ENCODE measurements at places on chromosomes 1 and 21.

DNA sequence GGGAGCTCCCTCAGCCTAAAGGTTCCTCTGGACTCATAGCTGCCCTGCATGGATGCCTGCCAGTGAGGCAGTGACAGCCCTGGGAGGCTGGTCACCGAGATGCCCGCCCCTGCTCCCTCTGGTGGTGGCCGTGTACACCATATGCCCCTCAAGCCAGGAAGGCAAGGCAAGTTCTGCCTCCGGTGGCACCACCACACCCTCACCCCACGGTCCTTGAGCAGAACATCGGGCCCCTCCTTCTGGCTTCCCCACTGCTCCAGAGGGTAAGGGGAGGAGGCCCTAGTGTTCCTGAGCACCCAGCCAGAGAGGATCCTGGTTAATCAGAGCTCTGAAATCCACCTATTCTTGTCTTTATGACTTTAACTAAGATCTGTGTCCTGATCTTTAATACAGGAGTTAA is 1.5 kb upstream of the S100A14 start:
- no peaks in the 10 kb centered on the region for H3K36me3 ChIP-seq
- H3K4me3 ChIP-seq, result no peak overlapping the region
- peak; percentile 75 for DNase-seq
- H3K27me3 ChIP-seq, result no peaks in the 10 kb centered on the region
- H3K4me1 ChIP-seq, result no peaks in the 10 kb centered on the region
- no peak overlapping the region for H3K27ac ChIP-seq

DNA sequence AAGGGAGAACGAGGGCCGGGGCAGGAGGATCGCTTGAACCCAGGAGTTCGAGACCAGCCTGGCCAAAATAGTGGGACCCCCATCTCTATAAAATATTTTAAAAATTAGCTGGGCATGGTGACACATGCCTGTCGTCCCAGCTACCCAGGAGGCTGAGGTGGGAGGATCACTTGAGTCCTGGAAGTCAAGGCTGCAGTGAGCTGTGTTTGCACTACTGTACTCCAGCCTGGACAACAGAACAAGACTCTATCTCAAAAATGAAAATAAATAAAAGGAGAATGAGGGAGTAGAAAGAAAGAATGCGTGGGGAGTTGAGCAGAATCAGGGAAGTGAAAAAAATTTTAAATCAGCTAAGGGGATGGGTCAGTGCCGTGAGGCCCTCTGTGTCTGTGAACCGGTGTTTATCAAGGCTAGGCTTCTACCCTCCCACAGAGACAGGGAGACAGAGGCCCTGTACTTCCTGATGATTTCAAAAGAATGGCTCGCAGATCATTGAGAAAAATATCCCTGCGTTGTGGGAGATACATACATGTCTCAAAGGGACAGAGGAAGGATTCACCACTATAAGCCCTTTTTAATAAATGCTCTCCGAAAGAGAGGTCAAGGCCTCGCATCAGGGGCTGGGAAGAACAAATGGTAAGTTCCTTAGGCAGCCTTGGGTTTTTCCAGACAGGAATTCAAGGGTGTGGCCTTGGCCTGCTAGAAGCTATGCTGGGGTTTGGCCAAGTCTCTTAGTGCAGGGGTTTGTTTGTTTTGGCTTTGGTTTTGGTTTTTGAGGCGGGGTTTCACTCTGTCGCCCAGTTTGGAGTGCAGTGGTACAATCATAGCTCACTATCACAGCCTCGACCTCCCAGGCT is 20.7 kb downstream of the IL10RB start:
- no peaks in the 10 kb centered on the region for H3K27me3 ChIP-seq
- H3K36me3 ChIP-seq, result no peaks in the 10 kb centered on the region
- no peak overlapping the region for H3K27ac ChIP-seq
- H3K4me3 ChIP-seq, result no peak overlapping the region
- DNase-seq, result no peak
- H3K4me1 ChIP-seq, result peaks cover 12% of the 10 kb centered on the region

DNA sequence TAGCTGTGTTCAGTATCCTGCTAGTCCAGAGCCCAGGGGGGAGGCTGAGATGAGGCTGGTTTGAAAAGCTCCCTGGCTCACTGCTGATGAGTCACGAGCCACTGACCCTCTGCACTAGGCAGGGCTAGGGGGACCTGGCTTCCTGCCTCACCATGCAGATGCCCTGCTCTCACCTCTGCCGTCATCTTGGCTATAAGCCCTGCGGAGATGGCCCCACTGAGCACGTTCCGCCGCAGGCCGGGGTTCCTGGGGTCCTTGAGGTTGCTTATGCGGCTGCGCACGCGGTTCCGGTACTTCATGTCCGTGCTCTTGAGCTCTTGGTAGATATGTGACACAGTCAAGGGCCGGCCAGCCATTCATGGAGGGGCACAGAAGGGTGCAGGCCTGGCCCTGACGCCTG is 24.1 kb upstream of the ZNF436 start:
- H3K4me1 ChIP-seq, result peaks cover 4% of the 10 kb centered on the region
- H3K27me3 ChIP-seq, result no peaks in the 10 kb centered on the region
- H3K4me3 ChIP-seq, result no peak overlapping the region
- DNase-seq, result no peak
- H3K36me3 ChIP-seq, result no peaks in the 10 kb centered on the region
- no peak overlapping the region for H3K27ac ChIP-seq

GRCh38 chr21:44555200-44555875 is 3.3 kb downstream of the KRTAP10-3 start:
- no peaks in the 10 kb centered on the region for H3K4me1 ChIP-seq
- H3K27ac ChIP-seq, result no peak overlapping the region
- peaks cover 98% of the 10 kb centered on the region for H3K27me3 ChIP-seq

- peak overlapping the region; percentile 97 for H3K27ac ChIP-seq
- H3K4me1 ChIP-seq, result peaks cover 29% of the 10 kb centered on the region
- no peaks in the 10 kb centered on the region for H3K27me3 ChIP-seq
- peaks cover 11% of the 10 kb centered on the region for H3K36me3 ChIP-seq
- peak overlapping the region; percentile 95 for H3K4me3 ChIP-seq
- peak; percentile 59 for DNase-seq
Observed at GRCh38 chr1:179883745-179884138, 1.7 kb downstream of the TOR1AIP1 start.

GRCh38 chr21:44614161-44614631 is 2.3 kb downstream of the KRTAP10-8 start:
- peaks cover 85% of the 10 kb centered on the region for H3K27me3 ChIP-seq
- H3K36me3 ChIP-seq, result no peaks in the 10 kb centered on the region
- DNase-seq, result no peak
- H3K27ac ChIP-seq, result no peak overlapping the region
- no peak overlapping the region for H3K4me3 ChIP-seq

DNA sequence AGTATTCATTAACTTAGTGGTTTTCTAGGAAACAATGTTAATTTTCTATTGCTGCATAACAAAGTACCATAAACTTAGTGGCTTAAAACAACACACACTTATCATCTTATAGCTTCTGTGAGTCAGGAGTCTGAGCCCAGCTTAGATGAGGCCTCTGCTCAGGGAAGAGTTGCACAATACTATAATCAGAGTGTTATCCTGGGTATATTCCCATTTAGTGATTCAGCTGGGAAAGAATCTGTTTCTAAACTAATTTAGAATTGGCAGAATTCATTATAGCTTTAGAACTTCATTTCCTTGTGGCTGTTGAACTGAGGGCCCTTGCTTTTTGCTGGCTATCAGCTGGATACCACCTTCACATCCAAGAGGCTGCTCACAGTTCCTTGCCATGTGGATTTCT is 515.5 kb downstream of the BRINP3 start:
- no peaks in the 10 kb centered on the region for H3K36me3 ChIP-seq
- H3K27me3 ChIP-seq, result no peaks in the 10 kb centered on the region
- DNase-seq, result no peak
- H3K27ac ChIP-seq, result no peak overlapping the region
- H3K4me1 ChIP-seq, result no peaks in the 10 kb centered on the region

DNA sequence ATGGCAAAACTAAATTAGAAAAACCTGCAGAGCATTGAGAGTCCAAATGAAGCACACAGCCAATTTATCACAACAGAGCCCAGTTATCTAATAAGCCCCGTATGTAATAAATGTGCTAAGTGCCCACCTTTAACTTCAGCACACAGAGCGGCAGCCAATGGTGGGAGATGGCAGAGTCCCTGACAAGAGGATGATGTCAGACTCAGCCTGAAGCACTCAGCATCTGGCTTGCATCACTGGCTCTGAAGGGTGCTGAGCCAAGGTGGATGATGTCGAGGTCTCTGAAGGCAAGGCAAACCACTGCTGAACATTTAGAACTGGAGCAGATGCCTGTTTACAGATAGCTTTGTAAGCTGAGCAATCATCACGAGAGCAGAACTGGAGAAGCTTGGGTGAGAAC is 118.3 kb downstream of the NUF2 start:
- H3K27ac ChIP-seq, result no peak overlapping the region
- H3K4me1 ChIP-seq, result no peaks in the 10 kb centered on the region
- DNase-seq, result no peak

DNA sequence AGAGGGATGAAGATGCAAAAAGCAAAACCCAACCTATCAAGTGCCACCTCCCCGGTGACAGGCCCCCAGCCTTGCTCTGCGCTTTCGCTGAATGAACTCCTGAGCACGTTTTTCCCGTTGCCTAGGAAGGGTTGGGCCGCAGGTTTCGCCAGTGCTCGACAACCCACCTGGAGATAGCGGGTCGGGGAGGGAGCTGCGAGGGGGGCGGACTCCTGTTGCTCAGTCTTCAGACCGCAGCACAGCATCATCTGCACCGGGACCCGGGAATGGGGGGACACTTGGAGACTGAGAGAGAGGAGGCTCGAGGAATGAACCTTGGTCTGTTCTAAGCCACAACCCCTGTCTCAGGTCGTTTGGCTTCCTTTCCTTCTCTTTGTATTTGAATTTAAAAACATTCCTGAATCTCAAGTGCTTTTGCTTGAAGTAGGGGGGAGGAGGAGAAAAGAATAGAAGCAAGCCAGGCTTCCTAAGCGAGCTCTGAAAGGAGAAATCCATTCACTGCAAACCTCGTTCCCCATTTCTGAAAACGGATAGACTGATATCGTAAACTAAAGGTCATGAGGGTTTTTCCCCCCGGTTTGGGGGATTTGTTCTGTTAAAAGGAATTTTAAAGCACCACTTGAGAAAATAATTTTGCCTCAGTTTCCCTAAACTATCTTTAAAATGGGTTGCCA is 1.2 kb downstream of the AK5 start:
- H3K4me1 ChIP-seq, result no peaks in the 10 kb centered on the region
- H3K27me3 ChIP-seq, result no peaks in the 10 kb centered on the region
- no peak overlapping the region for H3K27ac ChIP-seq

DNA sequence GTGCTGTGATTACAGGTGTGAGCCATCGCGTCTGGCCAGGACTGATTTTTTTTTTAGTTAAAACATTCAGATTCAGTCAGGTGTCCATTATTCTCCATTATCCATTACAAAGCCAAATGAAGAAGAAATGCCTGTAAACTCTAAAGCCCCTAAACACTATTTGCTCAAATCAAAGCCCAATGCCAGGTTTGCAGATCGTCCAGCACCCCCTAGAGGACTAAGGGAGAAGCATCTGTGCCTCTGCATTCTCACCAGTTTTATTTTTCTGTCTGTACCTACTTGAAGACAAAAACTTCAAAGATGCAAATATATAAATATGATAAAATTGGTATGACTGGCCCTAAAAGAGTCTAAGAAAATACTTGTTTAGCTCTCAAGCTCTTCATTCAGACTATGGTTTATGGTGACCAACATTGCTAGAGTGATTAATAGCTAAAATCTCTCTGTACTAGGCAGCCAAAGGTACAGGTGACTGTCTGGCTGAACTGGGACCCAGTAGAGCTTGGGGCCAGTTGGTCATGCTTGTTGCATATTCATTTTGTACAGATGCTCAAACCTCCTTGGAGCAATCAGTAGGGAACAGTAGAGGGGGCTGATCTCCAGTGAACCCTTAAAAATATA is 138.4 kb downstream of the SYT2 start:
- no peaks in the 10 kb centered on the region for H3K27me3 ChIP-seq
- DNase-seq, result peak; percentile 70
- no peak overlapping the region for H3K4me3 ChIP-seq
- H3K36me3 ChIP-seq, result no peaks in the 10 kb centered on the region
- peaks cover 39% of the 10 kb centered on the region for H3K4me1 ChIP-seq

All from MM.1S (cell line).